ENCODE measurements at places on chromosomes 1 and 21.

DNA sequence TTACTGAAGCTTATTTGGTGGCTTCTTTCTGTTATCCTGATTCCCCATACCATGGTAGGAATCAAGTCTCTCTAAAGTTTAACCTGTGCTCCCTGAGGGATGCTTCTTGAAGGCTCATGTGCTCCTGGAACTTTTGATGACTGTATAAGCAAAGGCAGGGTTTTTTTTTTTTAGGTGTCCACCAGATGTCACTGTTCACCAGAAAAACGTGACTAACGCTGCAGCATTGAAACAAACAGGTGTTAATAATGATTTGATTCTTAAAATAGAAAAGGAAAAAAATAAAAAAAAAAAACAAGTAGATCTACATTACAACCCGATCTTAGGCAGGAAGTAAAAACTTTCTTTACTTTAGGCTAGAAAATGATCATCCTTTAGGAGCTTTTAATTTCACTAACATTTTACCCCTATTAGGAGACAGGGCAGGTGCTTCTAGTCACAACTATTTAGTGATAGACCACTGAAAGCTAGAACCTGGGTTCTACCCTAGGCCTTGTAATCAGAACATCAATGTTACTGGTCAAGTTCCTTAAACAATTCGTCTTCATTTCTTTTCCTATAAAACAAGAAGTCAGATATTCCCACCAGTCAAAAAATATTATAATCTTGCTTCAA is 223.0 kb downstream of the PLA2G4A start:
- no peak for DNase-seq

DNA sequence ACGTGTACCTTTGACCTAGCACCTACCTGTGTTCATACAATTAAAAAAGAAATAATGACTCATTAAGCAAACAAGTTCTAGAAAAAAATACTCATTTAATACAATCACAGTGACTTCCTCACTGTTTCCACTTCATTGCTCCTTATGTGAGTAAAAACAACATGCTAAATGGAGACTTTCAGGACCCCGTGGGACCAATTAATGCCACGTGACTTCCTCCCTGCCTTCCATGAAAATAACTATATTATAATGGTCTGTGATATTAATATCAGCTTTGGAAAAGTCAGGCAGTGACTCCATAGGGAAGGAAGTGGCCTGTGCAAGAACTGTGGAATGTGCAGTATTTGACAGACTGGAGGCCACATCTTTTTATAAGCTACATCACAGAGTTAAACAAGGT is 337.8 kb downstream of the HLX start:
- no peak for DNase-seq

DNA sequence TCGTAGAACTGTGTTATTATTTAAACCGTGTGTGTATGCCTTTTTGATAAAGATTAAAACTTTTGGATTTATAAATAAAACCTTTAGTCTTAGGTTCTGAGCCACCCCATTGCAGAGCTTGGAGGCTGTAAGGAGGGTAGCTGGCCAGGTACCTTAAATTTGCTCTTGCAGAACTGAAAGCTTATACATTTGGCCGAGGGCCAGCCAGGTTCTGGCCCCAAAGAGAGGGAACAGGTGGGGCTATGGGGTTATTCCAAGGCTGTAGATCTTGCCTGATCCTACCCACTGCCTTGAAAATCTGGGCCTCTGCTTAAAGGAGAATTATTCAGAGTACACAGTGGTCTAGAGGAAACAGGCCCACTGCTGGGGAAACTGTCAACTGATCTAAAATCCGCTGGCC is 59.6 kb downstream of the CAMK2N1 start:
- DNase-seq: no peak

- DNase-seq: no peak
Measured at GRCh38 chr1:242452573-242452972, 71.9 kb downstream of the PLD5 start.

DNA sequence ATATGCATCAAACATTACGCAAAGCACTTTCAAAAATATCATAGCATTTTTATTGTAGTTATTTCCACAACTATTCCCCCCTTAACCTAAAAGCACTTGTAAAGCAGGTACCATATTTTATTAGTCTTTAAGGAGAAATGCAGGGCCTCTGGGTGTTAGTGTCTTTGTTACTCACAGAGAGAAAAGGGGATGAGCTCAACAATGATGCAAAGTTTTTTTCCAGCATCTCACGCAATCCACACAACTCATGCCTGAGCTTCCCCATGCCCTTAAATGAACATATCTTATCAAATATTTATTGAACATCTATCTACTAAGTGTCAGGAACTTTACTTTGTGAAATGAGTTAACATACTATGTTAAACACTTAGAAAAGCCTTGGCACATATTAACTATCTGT is 50.6 kb downstream of the BEND5 start:
- no peak for DNase-seq

DNA sequence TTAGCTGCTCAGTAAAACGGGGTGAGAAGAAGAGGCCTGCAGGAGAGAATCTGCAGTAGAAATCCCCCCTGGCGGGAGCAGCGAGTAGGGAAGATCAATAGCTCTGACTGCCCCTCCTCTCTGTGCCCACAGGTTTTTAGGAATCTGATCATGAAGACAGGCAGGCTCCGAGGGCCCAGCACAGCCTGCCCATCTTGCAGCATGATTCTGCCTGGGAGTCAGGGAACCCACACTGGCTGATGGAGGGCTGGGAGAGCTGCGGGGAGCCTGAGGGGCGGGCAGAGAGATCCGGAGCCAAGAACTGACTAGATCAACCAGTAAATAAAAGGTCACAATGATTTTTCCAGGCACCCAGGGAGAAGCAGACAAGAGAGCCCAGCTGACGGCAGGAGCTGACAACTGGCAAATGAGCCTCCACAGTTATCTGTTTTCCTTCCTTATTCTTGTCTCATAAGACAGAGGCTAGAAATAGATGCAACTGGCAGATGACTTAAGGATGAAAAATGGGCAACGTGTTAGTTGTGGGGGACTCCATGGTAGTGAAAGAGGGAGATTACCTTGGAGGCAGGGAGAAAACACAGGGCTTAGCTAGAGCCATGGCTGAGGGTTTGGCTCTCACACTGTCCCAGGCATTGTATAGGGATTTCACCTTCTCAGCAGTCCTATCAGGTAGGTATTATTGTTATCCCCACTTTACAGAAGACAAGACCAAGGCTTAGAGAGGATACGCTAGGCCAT is 116.2 kb downstream of the PLXNA2 start:
- no peak for DNase-seq

DNA sequence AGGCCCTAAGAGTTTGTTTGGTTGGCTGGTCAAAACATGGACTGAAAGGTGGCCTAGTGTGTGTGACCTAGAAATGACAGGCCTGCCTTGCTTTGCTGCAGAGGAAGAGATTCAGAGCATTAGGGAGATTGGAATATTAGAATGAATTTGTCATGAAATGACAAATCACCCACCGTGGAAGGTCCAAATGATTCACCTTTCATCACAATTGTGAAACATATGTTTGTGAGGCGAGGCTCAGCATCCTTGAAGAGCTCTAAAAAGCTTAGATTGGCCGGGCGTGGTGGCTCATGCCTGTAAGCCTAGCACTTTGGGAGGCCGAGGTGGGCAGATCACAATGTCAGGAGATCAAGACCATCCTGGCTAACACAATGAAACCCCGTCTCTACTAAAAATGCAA is 5.5 kb downstream of the LCE1B start:
- DNase-seq: no peak

- no peak for DNase-seq
Measured at GRCh38 chr1:231964961-231965360, 338.4 kb downstream of the DISC1 start.

GRCh38 chr1:111175349-111175748 is 25.1 kb downstream of the DENND2D start:
- no peak for DNase-seq

- no peak for DNase-seq
Measured at GRCh38 chr1:87897481-87897880, 568.8 kb downstream of the LMO4 start.

- DNase-seq: no peak
Measured at GRCh38 chr1:152460529-152460899, 46.5 kb upstream of the CRNN start.

DNA sequence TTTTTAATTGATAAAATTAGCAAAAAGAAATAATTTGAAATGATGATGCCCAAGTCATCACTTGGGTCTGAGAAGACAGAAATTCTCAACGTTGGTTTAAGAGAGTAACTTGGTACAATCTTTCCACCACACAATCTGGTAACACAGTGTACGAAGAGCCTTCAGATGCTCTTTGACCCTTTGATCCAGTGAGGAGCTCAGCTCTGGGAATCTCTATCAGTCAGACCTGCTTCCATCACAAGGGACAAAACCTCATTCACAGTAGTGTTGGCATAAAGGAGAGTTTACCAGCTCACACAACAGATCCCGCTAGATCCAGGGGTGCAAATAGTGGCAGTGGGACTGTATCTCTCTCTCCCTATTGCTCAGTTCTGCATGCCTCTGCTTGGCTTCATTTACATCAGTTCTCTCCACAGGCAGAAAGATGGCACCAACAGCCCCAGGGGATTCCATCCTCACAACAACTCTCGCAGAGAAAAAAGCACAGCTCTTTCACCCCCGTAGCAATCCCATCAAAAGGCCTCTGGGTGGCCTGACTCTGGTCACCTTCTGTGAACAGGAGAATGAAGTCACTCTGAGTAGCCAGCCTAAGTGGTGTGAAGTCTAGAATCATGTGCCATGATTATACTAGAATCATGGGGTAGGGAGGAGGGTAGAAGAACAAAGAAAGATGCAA is 119.7 kb downstream of the ZNF281 start:
- no peak for DNase-seq

DNA sequence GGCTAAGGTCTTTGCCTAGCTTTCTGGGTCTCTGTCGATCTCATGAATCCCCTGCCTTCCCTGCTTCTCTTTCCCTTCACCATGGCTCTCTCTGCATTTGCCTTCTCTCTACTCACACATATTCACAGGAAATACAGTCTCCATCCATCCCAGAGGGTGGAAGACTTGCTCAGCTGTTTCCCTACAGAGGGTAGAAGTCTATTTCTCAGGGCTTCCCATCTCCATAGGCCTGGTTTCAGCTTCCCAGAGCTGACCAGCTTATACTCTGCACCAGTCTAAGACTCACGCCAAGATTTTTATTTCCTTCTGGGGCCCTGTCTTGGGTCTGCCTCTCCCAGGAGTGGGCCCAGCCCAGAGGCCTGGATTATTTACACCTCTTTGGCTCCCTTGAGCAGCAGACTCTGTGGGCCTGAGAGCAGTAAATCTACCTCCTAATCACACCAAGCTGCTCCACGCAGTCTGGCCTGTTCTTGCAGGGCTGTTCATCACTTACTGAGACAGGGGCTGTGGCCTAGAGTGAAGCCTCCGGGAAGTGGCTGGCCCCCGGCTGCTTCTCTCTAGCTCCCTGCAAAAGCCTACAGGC is 102.5 kb downstream of the PLXNA2 start:
- DNase-seq: no peak

- no peak for DNase-seq
Measured at GRCh38 chr1:23159963-23160877, 8.4 kb downstream of the LUZP1 start.

DNA sequence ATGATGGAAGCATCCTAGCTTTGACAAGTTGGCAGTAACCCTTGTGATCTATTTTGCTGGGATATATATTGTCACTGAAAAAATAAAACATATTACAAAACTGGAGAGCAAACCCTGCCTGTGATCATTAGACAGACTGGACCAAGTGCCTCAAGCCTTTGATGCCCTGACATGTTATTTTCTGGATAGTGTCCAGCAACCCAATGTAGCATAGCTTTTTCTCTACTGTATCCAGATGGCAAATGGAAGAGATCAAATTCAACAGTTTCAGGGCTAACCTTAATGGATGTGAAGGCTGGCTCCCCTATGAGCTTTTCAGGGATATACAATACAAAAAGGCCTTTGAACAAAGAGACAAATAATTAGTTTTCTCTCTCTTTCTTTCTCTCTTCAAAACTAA is 25.1 kb downstream of the WARS2 start:
- no peak for DNase-seq

DNA sequence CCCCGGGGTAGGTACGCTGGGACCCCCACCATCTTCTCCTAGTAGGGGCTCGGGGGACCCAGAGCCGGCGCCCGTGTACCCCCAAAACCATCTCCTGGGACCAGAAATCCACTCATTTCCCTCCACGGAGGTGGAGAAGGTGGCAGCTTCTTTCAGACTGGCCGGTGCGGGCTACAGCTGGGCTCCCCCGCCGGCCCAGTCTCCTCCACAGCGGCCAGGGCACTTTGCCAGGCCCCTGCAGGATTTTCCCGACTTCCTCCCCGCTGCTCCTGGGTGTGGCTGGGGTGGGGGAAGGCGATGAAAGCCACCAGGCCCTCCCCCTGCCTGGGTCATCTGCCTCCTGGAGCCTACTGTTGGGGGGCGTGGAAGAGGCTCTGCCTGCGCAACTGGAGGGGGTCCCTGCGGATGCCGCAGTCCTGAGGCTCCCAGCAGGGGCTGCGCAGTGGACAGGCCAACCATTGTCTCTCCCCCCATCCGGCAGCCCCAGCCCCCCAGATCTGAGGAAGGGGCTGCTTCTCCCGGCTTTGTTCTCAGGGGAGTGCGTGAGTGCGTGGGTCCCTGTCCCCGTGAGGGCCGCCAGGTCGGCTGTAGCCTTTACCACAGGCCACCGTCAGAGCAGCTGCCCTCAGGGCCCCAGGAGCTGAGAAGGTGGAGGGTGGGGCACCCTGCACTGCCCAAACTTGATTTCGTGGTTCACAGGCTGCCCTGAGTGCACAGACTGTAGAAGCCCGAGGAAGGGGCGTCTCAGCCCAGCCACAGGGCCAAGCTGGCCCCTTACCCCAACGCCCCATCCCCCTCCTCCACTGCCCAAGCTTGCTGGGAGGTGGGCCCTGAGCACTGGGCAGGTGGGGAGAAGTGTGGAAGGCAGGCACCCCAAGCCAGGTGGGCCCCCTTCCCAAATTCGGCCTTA is 1.3 kb downstream of the AGRN start:
- DNase-seq: no peak

Measured in stimulated activated CD8-positive, alpha-beta memory T cell treated with anti-CD3 and anti-CD28 coated beads, Interleukin-4, amount 100 ng/mL, for 48 hours (primary cell).